ENCODE measurements at places on chromosomes 5 and 9. TPM values are rescaled to one million over a fixed set of nuclear protein-coding genes. Genes with fewer than 3 reads are reported as not detected.
A peak's percentile ranks its signal among the peaks of the same experiment; 100 is the strongest.

DNA sequence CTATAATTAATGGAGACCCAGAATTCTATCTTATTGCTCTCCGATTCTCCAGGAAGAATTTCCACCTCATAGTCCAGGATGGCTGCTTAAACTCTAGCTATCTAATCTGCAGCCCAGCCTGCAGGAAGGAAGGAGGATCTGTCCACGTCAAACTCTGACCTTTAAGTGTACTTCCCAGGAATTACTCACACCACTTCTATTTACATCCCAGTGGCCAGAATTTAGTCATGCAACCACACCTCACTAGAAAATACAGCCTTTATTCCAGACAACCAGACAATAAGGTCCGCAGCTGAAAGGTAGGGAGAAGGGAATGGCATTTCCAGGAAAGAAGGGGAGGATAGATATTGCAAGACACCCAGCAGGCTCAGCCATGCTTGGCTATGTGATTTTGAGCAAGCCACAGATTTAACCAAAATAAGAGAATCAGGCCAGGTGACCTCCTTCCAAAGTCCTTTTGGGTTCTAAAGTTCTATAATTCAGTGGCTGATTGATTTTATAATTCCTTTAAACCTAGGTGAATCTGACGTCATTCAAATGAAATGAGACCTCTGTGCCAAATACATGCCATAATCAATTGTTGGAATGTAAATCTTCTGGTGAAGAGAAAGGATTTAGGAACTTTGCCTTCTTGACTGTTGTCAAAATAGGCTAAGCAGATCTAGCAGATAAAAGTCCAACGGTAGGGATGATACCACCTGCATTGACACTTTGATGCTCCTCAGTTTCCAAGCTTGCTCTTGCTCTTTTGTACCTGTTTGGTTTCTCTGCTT lies 3.7 kb upstream of the DENND1A start:
- no peak for DNase-seq

- DNase-seq = no peak
Measured at GRCh38 chr5:147360816-147361215, 126.0 kb downstream of the STK32A start.

DNA sequence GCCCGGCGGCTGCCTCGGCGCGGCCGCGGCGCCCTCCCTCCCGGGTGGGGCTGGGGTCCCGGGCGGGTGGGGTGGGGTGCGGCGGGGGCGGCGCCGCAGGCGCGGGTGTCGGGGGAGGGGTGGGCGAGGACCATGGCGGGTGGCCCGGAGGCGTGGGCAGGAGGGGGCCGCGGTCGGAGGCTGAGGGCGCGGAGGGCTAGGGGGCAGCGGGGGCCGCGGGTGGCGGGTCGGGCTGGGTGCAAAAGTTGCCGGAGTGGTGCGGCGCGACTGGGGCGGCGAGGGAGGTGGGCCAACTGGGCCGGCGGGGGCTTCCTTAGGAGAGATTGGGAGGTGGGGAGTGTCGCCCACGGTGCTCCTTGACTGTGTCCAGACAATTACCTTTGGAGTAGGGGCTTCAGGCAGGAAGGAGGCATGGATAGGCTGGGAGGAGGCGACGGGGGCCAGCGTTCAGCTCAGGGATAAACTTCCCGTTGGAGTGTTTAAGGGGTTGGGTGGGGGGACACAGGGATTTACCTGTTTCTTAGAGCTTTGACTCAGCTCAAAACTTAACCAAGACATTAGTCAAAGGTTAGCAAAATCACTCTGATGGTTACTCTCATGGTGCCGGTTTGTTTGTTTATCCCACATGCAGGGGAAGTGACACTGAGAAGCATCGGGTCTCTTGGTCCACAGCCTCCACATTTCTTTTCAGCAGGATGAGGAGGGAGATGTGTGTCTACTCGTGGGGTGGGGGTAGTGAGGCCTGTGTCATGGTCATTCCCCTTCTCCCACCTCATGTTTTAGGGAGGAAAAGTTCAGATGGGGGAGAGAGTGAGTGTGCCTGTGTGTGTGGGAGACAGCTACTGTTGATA lies 859 bp downstream of the CSNK1G3 start:
- DNase-seq = peak; percentile 37

- no peak for DNase-seq
Measured at GRCh38 chr9:16068476-16068875, 515.6 kb downstream of the CCDC171 start.

DNA sequence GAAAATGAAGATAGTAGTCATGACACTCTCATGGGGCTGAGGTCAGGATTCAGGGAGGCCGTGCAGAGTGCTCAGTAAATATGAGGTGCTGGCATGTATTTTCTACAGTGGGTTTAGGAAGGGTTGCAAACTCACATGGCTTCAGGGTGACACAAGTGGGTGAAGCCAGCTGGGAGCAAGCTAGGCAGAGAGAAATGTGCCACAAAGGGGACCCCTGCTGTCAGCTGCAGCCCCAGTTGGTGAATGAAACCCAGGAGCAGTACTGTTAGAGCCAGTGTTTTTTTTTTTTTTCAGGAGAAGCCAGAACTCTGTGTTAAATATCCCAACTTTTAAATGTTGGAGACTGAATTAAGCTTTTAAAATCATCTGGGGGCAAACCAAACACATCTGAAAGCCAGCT lies 75.3 kb downstream of the INSYN2B start:
- no peak for DNase-seq

DNAJC21 gene
- 57.6 TPM for total RNA-seq

GRCh38 chr5:84274585-84275468 lies 109.9 kb downstream of the EDIL3 start:
- DNase-seq = no peak

GRCh38 chr5:371811-372555 lies 50.5 kb downstream of the AHRR start:
- peak; percentile 29 for DNase-seq

GRCh38 chr5:71014176-71014575 lies 11.0 kb downstream of the NAIP start:
- DNase-seq = no peak

DNA sequence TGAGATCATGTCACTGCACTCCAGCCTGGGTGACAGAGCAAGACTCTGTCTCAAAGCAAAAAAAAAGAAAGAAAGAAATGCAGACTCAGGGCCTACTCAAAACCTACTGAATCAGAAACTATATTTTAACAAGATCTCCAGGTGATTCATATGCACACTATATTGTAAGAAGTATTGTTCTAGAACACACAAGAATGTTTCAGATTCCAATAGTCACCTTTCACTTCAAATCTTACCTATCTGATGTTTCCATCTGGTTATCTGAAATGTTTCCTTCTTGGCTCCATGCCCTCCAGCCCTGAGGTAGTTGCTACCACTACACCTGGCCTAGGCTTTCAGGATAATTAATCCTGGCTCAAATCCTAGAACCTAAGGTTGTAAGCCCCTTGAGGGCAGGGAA lies 36.8 kb upstream of the SNX2 start:
- no peak for DNase-seq

DNA sequence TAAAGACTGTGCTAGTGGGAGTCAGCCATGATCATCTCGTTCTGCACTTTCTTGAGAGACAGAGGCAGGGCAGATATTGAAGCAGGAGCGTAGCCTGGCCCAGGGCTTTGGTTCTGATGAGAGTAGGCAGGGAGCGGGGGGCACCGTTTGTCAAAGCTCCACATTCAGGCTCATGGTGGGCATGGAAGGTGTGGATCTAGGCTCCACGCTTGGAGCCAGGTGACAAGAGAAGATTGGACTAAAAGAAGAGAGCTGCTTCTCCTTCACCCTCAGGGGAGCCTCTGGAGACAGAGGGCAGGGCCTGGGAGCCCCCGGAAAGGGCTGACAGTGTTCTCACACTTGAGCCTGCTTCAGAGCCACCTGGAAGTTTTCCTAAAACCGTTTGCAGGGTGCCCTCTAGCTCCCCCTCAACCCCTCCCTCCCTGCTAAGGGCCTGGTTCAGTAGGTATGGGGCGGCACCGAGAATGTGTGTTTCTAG lies 24.7 kb upstream of the FCN2 start:
- no peak for DNase-seq

DNA sequence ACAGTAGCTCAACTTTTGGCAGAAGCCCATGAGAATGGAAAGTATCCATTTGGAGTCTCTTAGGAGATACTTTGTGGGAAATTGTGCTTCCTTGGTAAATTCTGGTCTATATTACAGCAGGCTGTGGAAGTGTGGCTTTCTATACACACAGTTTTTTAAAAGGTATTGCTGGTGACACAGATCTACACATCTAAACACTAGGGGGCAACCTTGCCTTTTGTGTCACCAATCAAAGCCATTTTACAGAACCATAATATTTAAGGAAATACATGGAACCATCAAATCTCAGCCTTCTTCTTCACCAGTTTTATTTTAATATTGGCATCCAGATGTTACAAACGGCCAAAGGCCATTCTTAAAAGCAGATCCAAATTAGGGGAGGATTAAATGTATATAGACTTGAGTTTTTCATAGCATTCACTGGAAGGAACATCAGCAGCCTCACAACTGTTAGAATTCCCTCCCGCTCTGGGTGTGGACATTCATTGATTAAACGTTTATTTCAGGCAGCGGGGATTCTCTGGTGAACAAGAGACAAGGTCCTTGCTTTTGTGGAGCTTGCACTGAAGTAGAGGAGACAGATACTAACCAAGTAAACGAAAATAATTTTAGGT lies 132.4 kb upstream of the EPB41L4A start:
- DNase-seq = peak; percentile 60

- no peak for DNase-seq
Measured at GRCh38 chr9:81893929-81894328, 34.3 kb upstream of the SPATA31D4 start.

DNA sequence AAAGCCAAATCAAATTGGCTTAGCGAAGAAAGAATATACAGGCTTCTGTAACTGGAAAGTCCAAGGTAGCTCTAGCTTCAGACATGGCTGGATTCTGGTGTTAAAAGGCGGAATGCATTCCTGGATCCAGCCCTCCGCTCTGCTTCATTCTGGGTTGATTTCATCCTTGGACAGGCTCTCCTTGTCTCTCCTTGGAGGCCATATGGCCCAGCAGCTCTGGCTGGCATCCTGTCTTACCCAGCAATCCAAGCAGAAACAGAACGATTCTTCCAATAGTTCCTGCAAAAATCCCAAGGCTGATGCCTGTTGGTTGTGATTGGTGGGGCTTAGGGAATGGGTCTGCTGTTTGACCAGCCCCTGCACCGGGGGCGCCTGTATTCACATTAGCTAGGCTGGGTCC lies 37.0 kb upstream of the SAP30L start:
- DNase-seq = no peak

- no peak for DNase-seq
Measured at GRCh38 chr9:94833802-94834201, 107.3 kb downstream of the AOPEP start.

CCL28 gene
- total RNA-seq = 16.4 TPM

GRCh38 chr9:123108976-123109375 lies 75.5 kb downstream of the GPR21 start:
- DNase-seq = no peak

- no peak for DNase-seq
Measured at GRCh38 chr9:85200726-85201404, 531.3 kb downstream of the NTRK2 start.

IER5L gene
- total RNA-seq = 1.8 TPM

- DNase-seq = no peak
Measured at GRCh38 chr9:109475526-109475925, 22.6 kb downstream of the PTPN3 start.

DNA sequence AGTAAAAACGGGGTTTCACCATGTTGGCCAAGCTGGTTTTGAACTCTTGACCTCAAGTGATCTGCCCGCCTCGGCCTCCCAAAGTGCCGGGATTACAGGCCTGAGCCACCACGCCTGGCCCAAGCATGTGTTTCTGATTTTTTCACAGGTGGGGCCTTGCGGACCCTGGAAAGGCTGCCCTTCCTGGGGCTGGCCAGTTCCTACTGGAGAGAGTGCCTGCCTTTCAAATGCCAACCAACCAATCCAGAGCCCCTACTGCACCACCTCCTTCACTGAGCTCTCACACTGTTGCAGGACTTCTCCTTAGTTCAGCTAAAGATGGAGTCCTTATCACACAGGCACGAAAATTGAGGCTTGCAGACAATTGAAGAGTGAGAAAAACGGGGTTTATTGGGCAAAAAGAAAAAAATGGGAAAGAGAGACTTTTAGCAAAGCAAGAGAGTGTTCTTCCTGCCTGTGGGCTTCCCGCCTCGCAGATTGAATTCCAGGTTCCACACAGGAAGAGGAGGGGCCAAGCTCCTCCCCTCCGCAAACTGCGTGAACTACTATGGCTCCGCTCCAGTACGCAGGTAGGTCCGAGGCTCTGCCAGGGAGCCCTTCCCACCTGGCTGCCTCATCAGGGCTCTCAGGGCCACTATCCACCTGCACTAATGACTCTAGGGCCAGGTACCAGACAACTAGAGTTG lies 8.3 kb upstream of the CMBL start:
- DNase-seq = no peak

LIFR gene
- total RNA-seq = not detected

GRCh38 chr5:2148312-2149194 lies 265.8 kb upstream of the IRX4 start:
- no peak for DNase-seq

GRCh38 chr9:116873937-116874914 lies 187.1 kb downstream of the TRIM32 start:
- no peak for DNase-seq

CDX1 gene
- total RNA-seq = not detected

GRCh38 chr5:123819833-123820232 lies 307.9 kb downstream of the CSNK1G3 start:
- DNase-seq = no peak

DNA sequence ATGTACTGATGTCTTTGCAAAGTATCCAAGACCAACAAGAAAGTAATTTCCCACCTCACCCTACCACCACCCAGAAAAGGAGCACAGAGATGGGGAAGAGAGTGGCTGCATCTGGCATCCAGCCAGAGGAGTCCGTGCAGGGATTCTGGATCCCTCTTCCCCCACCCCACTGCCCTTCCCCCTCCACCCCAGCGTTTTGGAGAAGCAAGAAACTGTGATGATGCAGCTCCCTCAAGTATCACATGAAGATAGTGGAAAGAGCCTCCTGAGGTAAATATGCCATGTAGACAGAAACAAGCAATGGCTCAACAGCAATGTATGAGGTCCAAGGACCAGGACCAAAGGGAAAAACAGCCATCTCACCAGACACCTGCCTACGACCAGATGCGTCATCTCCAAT lies 153.8 kb downstream of the DEPDC1B start:
- DNase-seq = no peak

GRAMD2B gene
- total RNA-seq = 4.4 TPM

GRCh38 chr5:43769571-43770355 lies 166.8 kb downstream of the NNT start:
- no peak for DNase-seq

EIF4EBP3 gene
- total RNA-seq = 9.5 TPM

DNA sequence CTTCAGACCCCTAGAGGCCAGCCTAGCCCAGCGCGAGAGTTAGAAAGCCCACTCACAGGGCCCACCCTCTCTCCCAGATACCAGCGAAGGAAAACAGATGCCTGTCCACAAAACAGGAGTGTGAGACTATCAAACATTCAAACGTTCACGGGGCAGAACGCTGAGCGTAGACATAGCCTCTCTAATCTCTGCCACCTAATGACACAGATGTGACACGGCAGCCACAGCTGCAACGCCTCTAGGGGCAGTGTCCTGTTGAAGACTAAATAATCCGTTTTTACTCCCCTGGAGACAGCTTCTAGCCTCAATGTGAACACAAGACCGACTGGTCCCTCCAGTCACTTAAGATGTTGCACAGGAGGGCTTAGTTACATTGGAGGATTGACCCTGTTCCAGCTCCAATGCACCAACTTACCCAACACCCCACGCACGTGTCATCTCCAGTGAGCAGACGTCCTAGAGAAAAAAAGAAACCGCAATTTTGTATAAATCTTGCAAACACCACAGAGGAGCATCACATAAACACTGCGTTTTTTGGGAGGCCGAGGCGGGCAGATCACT lies 14.3 kb downstream of the DIPK1B start:
- DNase-seq = peak; percentile 66

All from activated CD4-positive, alpha-beta T cell treated with anti-CD3 and anti-CD28 coated beads, Interleukin-2, amount 10 ng/mL, durations not matched to agents 7 days and 5 days (primary cell).